8988T (cell line): ENCODE measurements at places on chromosomes 13 and 19.

GRCh38 chr13:81048026-81048461 lies 707.1 kb upstream of the SPRY2 start:
- DNase-seq, result no peak

- no peak for DNase-seq
These were observed 12.4 kb downstream of the ZNF444 start for GRCh38 chr19:56153507-56153906.

GRCh38 chr13:110024645-110024980 lies 238.2 kb upstream of the IRS2 start:
- no peak for DNase-seq

DNA sequence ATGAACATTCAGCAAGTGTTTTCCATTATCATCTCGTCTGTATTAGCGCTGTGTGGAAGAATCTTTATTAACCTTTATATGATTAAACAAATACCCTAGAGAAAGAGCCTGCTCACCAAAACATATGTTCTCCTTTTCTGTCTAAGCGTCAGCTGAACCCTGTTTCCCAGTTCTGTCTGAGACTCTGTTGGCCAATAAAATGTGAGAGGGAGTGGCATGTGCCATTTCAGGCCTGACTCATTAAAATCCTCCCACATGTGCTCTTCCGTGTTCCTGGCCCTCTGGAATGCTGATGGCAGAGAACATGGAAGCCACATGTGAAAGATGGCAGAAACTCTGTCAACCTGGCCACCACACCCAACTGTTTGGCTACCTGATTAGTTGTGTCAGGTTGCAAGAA lies 181.9 kb upstream of the EDNRB start:
- DNase-seq, result no peak

DNA sequence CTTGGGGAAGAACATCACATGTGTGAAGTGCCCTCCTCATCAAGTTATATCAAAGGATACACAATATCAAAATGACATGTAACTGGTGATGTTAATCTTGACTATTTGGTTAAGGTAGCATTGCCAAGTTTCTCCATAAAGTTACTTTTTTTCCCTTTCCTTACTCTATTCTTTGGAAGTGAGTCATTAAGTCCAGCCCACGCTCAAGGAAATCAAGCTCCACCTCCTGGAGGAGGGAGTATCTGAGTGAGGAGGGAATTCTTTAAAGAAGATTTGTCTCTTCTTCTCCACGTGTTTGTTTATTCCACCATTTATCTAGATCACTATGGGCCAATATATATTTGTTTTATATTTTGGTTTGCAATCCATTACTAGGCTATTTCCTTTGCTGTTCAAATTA lies 33.6 kb upstream of the FNDC3A start:
- no peak for DNase-seq

DNA sequence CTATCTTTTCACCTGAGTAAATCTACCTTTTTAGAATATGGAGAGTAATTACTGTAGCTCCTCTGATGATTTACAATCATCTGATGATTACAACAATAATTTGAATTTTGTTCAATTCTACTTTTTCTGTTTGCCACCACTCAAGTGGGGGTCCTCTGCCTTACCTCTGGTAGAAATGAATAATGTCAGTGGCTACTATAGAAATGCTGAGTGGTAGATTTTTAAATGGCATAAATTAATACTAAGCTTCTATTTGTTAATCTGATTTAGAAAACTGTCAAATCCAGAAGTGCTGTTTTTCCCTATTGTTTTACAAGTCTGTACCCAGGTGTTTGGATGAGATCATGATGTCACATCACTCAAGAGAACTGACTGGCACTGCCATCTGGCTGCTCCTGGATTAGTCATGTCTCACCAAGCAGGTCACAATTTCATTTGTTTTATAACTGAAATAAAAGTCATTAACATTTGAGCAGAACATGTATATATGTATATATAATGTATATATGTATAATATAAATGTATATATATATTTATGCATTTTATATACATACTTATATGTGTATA lies 494.8 kb downstream of the TBC1D4 start:
- no peak for DNase-seq

DNA sequence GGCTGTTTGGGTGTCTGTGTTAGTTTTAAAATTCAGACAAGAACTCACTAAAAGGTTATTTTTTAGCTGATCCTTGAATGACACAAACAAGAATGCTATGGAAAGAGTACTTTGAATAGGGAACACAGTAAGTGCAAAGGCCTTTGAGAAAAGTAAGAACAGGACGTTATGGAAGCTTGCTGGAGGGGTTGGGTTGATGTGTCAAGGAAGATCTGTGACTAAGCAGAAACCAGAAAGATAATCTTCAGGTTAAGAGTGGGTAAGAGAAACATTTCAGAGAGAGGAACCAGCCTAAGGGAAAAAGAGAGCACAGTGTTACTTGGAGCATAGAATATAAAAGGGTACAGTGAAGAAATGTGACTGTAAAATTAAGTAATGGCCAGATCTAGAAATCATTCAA lies 41.2 kb upstream of the TRPC4 start:
- no peak for DNase-seq

- no peak for DNase-seq
These were observed 95.9 kb downstream of the RFC3 start for GRCh38 chr13:33913829-33914228.

DNA sequence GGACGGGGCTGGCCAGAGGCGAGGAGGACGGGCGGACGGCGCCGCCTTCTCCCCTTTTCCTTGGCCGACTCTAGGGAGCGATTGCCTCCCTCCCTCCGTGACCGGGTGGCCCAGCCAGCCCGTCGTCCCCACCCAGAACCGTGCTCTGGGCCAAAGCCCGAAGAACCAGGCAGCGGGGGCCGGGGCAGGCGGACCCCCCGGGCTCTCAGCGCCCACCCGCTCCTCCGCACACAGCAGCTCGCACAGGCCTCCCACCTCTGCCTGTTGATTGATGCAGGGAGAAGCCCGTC lies 9.3 kb upstream of the MARCHF2 start:
- DNase-seq, result no peak

DNA sequence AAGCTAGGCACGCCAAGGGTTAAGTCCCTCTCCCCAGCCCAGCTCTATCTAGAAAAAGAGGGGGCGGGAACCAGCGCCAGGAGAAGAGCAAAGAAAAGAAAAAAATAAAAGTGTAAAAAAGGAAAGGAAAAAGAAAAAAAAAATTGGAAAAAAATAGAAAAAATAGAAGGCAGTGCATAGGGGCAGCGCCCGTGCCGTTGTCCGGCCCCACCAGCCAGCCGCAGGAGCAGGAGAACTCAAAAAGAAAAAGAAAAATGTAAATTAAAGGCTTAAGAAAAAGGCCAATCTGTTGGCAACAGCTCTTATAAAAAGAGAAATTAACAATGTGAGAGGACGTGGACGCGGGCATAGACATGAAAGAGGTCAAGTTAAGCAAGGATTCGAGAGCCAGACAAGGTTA lies 105.4 kb upstream of the ZNF98 start:
- DNase-seq, result no peak

- DNase-seq, result no peak
These were observed 14.0 kb downstream of the KLK4 start for GRCh38 chr19:50897191-50897607.

DNA sequence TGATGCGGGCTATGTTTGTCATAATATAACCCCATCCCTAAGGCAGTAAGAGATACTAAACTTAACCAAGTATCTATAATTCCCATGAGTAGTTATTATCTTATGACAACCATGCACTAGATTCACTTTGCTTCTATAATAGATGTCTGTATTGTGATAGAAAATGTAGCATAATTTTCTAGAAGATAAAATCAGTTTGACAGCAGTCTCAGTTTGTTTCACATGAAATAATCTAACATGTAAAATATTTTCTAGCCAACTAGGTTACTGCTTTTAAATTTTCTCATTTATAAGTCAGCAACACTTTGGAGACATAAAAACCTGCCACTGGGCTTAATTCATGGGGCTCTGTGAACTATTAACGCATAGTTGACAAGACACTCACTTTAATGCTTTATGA lies 1410.7 kb upstream of the ATXN8OS start:
- DNase-seq, result no peak
